ENCODE measurements at places on chromosomes 11 and 22. TPM values are rescaled to one million over a fixed set of nuclear protein-coding genes. Genes with fewer than 3 reads are reported as not detected.

ROM1 gene
- total RNA-seq, result 1.8 TPM

GRCh38 chr11:60858731-60859464, 3.1 kb upstream of the PTGDR2 start:
- DNase-seq, result no peak

OR6A2 gene
- total RNA-seq, result 0.34 TPM

SYCE3 gene
- not detected for total RNA-seq

GRCh38 chr22:48889887-48890692, 937.6 kb downstream of the BRD1 start:
- DNase-seq, result no peak

DNA sequence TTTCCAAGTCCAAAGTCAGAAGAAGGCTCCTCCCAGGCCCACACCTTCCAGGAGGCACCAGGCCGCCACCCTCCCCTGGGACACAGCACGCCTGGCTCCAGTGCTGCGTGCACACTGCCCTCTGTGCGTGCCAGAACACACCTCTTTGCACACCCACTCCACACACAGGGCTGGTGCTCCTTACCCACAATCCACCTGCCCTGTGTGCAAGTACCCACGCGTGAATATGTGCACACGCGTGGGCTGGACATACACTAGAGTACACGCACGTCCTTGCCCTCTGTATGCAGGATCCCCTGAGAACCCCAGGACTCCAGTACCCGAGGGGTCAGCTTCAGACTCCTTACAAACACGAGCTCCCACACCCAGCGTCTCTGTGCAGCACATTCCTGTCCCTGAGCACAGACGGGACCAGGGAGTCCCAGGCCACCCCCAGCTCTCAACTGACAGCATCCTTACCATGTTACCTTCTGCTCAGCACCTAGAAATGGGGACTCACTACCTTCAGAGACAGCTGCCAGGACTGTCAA, 2.8 kb downstream of the DUSP8 start:
- DNase-seq, result no peak

DNA sequence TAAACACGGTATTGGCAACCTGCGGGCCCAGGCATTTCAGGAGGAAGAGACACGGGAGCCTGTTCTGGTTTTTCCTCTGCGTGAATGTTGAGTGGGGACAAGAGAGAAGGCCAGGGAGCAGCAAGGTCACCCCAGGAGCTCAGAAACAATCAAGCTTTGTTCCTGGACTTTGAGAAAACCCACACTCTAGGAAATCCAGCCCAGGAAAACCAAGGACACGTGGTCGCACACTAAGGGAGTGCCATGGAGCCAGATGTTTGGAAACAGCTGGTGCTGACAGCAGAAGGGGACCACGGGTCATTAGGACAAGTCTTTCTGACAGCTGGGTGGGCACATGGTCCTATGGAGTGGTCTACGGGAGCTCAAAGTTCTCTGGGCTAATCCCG, 44.1 kb downstream of the MYH9 start:
- DNase-seq, result no peak

- DNase-seq, result no peak
Measured at GRCh38 chr11:67163006-67163405, 43.9 kb downstream of the KDM2A start.

DNA sequence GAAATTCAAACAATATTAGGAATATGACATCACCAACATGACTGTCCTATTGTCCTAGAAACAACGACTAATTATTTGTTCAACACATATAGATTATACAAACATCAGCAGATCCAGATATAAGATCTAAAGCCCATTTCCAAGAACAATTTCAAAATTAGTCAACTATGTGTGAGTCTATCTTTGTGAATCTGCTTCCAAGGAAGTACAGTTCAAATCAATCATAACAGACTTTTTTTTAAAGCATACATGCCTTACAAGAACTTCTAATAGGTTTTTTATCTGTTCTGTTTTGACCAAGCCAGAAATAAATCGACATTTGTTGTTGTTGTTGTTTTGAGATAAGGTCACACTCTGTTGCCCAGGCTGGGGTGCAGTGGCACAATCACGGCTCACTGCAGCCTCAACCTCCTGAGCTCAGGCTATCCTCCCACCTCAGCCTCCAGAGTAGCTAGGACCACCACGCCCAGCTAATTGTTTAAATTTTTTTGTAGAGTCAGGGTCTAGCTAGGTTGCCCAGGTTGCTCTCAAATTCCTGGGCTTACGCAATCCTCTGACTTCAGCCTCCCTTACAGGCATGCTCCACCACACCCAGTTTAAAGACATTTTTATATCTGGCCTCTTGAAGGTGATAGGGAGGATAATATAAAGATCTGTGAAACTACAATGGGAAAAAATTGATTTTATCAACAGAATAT, 54.8 kb downstream of the DENND5A start:
- no peak for DNase-seq

OR8G5 gene
- total RNA-seq, result not detected

SHANK2 gene
- 2.1 TPM for total RNA-seq

APOA5 gene
- total RNA-seq, result not detected

DNA sequence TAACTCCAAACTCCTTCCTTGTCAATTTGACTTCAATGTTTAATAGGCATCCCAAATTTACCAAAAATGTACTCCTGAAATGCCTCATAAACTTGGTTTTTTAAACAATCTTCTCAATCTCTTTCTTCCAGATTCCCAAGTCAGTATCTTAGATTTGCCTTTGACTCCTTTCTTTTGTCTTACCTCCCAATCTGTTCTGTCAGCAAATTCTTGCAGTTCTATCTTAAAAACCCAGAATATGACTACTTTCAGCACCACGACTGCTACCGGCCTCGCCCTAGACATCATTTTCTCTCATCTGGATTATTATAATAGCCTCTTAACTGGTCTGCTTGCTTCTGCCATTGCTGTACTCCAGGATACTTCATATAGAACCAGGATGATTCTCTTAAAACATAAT, 7.9 kb downstream of the NLRP14 start:
- DNase-seq, result no peak

GRCh38 chr22:25347752-25348102, 128.3 kb downstream of the CRYBB2 start:
- no peak for DNase-seq

C11orf16 gene
- total RNA-seq, result not detected

GRCh38 chr22:37996079-37996478, 11.7 kb upstream of the SOX10 start:
- DNase-seq, result no peak

- DNase-seq, result no peak
Measured at GRCh38 chr11:95720195-95720594, 69.4 kb downstream of the FAM76B start.

DNA sequence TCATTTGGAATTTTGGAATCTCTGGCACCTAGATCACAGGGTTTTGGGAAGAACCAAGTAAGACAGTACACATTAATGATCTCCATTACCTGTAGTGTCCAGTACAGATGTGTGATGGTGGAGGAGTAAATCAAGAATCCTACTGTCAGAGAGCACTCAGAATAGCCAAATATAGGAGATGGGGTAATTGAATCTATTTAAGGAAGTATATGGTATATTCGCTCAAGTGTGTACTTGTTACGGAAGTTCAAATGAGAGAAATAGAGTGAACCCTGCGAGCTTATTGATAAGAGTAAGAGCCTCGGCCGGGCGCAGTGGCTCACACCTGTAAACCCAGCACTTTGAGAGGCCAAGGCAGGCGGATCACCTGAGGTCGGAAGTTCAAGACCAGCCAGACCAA, 2.2 kb downstream of the SPCS2 start:
- DNase-seq, result no peak

SNX19 gene
- 56.8 TPM for total RNA-seq

DNA sequence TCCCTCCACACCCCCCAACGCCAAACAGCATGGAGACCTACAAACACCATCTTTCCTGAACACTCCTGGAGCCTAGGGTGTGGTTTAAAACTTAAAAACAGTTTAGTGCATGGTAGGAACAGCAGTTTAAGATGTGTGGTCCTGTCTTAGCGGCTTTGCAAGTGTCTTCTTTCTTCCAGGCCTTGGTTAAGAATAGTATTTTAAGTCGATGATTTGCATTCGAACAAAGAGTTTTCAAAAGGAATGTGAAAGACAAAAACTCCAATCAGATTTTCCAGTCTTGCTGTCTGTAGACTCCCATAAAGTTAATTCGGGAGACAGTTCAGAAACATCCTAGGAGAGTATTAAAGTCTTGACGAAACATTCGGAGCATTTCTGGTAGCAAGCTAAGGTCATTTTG, 3.7 kb downstream of the FGF4 start:
- no peak for DNase-seq

DNA sequence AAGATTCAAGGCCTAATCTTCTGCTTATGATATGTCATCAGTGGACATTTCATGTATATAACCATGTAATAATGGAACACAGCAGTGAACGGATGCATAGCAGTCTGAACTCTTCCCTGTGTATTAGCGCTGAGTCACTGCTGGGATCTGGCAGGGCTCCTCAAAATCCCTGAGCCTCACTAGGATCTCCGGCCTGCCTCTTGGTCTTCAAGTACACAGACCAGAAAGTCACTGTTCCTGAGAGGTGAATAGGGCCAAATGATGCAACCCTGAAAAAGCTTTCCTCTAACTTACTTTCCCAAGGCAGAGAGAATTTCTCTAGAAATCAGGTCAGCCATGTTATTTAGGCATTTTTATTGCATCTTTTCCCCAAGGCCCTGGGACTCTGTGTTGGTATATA, 35.0 kb downstream of the POU2AF1 start:
- DNase-seq, result no peak

DNA sequence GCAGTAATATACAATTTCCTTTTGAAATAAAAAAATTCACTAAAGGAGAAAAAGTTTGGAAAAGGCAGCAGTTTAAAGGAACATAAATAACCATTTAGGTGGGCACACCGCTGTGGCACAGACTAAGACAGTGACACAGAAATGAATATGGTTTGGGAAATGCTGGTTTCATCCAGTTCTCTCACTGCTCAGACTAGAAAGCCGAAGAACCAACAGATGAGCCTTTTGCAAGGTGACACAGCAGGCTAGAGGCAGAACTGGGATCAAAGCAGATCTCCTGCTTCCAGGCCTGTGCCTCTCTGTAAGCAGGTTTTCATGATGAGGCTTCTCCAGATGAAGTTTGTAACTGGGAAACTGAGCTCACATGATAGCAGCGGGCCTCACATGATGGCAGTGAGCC, 380.0 kb upstream of the NARS2 start:
- DNase-seq, result no peak

- no peak for DNase-seq
Measured at GRCh38 chr11:89361734-89362133, 129.4 kb downstream of the NOX4 start.

DNA sequence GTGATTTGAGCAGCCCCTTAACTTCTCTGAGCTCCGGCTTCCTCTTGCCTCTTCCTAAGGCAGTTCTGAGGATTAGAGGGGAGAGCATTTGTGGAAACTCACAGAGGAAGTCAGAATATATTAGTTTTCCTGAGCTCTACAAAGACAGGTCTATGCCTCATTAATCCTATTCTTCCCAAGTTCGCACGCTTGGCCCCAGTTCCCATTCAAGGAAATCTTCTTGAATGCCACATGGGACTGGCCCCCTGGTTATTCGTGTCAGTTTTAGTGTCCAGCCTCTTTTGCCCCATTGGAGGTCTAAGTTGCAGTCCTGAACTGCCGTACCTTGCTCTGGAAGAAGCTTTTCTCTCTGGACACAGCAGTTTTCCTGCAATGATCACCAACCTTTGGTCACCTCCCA, 37.6 kb upstream of the ALX4 start:
- DNase-seq, result no peak

GRCh38 chr22:36862251-36863242, 1.7 kb downstream of the NCF4 start:
- no peak for DNase-seq
